Breast epithelium (tissue), 4 donors: ENCODE measurements at places on chromosomes 1 and 21. TPM values are rescaled to one million over a fixed set of nuclear protein-coding genes. Genes with fewer than 3 reads are reported as not detected.

The KRTAP24-1 gene
- not detected for total RNA-seq

The CCDC17 gene
- total RNA-seq, result 4.5 TPM

The KLHDC7A gene
- 0.80 TPM for total RNA-seq

DNA sequence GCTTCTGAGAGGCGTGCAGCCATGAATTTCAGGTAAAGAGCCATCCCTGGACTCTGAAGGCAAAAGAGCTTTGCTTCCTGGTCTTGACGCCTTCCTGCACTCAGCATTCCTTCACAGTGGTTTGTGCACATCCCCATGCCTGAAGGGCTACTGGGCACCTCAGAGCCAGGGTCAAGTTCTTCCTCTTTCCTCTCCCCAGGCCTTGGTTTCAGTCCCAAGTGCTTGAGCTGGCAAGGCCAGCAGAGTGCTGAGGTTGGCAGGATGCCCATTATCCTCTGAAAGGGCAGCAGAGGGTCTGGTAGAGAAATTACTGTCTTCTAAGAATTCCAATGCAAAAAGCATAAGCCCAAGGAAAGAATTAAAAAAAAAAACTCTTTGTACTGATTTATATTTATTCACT, 1064.9 kb downstream of the TTLL7 start:
- DNase-seq, result no peak
- H3K4me3 ChIP-seq, result no peak overlapping the region
- no peaks in the 10 kb centered on the region for H3K36me3 ChIP-seq
- no peaks in the 10 kb centered on the region for H3K27me3 ChIP-seq

DNA sequence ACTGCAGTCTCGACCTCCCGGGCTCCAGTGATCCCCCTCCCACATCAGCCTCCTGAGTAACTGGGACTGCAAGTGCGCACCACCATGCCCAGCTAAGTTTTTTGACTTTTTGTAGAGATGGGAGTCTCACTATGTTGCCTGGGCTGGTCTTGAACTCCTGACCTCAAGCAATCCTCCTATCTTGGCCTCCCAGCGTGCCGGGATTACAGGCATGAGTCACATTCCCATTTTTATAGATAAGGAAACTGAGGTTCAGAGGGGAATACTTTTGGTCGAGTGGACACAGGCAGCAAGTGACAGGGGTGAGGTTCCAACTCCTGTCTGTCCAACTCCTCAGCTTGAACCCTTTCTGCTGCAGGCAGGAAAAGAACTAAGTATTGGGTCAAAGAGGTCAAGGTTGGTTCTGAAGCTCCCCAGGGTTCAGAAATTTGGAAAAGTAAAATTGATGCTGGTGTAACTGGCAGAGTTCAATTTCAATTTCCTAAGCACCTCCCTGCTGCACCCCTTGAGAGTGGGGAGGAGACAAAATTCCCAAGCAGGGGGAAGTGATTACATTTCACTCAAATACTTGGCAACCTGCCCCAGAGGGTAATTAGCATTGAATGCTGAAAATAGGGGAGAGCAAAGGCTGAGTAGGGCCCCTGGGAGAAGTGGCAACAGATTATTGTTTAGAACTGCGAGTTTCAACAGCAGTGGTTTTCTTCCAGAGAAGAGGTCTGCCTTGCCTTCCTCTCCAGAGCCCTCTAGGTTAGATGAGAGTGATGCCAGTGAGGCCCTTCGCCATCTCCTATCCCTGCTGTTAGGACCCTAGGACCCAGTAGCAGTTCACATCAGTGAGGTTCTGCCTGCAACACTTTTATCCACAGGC, 17.5 kb upstream of the ALPL start:
- no peaks in the 10 kb centered on the region for H3K27me3 ChIP-seq
- no peak overlapping the region for H3K27ac ChIP-seq
- no peak overlapping the region for H3K4me3 ChIP-seq
- H3K4me1 ChIP-seq, result no peaks in the 10 kb centered on the region

- H3K4me3 ChIP-seq, result no peak overlapping the region
- H3K36me3 ChIP-seq, result no peaks in the 10 kb centered on the region
- no peak for DNase-seq
Measured at GRCh38 chr1:12335815-12336214, 106.0 kb downstream of the VPS13D start.

DNA sequence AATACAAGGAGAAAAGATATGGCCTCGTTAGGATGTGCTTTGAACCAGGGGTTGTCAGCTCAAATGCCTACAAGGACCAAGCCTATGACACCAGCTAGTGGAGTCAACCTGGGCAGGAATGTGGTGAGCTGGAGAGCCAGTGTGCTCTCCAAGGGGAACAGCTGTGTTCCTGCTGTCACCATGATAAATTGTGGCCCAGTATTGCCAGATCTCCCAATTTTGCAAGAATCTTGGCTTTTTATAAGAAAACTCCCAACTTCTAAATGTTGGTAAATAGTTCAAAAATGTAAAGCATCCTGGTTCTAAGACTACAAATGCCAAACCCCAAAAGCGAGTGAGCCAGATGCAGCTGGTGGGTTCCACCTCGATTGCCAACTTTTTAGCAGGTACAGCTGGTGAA, 391.1 kb downstream of the PLPP3 start:
- H3K27me3 ChIP-seq, result no peaks in the 10 kb centered on the region
- no peaks in the 10 kb centered on the region for H3K36me3 ChIP-seq
- H3K4me1 ChIP-seq, result no peaks in the 10 kb centered on the region
- DNase-seq, result no peak
- no peak overlapping the region for H3K27ac ChIP-seq
